NCI-H82 (cell line): ENCODE measurements at places on chromosomes 12 and 14.
A peak's percentile ranks its signal among the peaks of the same experiment; 100 is the strongest.

DNA sequence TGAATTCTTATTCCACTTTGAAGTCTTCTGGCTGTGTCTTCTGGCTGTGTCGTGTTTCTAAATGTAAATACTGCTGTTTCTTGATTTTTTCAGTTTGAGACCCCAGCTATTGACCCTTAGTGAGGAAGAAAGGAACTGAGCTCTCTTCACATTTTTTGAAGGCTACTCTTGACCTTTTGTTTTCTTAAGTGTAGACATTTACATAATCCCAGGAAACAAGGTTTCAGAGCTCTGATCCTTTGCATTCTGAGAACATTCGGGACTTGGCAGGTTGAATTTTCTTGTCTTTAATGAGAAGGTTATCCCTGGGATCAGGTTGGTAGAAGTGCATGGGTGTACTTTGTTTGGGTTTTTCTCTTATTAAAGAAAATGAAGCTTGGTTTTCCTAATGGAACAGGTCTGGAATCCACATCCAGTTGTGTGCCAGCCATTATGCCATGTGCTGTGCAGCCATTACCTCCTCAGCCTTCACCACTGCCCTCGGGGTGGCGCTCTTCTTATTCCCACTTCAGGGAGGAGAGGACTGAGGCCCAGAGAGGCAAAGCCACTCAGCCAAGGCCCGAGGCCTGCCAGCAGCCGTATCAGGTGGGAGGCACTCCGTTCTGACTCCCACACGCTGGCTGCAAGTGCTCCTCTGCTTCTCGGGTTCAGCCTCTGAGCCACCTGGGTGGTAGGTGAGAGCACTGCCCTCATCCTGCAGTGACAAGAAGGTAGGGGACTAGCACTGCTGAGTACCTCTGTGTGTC is 120.9 kb downstream of the BEGAIN start:
- no peak for DNase-seq

- no peak for DNase-seq
Measured at GRCh38 chr14:90870950-90871604, 54.8 kb upstream of the TTC7B start.

DNA sequence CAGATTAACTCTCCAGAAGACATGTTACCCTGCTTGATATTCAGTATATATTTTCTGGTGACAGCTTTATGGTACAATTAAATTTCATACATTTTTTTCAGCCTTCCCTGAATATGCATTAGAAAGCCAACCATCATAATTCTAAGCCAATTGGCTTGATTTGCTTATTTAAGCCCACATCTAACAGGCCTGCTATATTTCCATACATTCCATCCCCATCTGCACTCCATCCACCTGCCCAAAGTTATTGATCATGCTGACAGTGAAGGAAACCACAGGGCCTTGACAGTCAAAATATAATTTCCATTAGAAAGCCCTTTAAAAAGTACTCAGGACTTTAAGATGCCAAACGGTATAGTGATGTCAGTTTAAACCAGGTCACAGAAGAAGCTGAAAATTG is 164.3 kb downstream of the GXYLT1 start:
- DNase-seq = no peak

GRCh38 chr14:93073358-93073707 is 42.4 kb downstream of the ITPK1 start:
- no peak for DNase-seq

DNA sequence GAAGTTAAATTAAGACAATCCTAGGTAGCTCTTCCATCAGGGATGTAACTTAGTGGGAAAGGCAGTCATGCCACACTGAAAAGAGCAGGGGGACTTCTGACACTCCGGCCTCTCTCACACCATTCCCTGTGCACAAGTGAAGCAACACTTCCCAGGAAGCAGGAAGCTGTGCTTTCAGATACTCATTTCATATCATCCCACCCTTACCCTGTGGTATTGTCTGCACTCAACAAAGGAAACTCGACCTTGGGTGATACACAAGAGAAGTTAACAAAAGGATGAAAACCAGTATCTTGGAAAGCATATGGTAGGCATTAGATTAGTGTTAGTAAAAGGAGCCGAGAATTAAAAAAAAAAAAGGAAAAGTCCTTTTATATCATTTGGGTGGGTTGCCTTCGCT is 61.3 kb upstream of the MDM1 start:
- DNase-seq = no peak

DNA sequence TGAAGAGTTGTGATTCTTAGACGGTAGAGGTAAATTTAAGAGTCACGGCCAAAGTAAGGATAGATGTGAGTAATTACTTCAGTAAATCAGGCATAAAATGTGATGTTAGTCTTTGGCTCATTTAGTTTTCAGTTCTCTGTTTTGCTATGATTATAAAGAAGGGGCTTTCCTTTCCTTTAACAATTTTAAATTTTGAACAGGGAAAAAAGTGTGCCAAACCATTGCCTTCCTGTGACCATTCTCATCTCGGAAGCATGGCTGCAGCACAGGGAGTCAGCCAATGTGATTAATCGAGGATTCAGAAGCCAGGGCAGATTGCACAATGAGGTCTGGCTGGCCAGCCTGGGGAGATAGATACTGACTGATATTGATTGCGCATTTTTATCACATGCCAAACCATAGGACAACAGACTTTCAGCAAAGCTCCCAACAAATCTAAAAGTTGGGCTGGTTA is 480.2 kb upstream of the PRICKLE1 start:
- peak; percentile 2 for DNase-seq

DNA sequence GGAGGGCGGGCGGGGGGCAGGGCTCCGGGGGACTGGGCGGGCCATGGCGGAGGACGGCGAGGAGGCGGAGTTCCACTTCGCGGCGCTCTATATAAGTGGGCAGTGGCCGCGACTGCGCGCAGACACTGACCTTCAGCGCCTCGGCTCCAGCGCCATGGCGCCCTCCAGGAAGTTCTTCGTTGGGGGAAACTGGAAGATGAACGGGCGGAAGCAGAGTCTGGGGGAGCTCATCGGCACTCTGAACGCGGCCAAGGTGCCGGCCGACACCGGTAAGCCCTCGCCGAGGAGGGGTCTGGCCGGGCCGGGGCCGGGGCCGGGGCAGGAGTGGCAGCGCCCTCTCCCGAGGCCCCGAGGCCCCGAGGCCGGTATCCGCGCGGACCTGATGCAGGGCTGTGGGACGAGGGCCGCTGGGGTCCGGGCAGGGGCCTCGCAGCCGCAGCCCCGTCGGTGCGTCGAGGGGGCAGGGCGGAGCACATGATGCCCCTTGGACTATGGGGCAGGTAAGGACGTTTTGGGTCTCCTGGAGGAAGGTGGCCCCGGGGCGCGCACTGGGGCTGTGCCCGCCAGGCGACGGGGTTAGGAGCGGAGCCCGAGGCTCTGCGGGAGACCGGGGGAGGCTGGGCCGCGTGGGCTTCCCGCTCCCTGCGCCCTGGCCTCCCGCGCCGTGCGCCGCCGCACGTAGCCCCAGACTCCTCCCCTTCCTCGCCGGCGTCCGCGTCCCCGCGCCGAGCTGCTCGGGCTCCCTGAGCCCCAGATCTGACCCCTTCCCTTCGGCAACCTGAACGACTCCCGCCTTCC is at the start of gene TPI1:
Gene TPI1 (plus strand): TSS at position 119 of the 798 bp plus-strand sequence. CDS start 36 bp downstream, at position 155.
- DNase-seq = peak; percentile 88

GRCh38 chr14:100573757-100574641 is 13.2 kb downstream of the BEGAIN start:
- DNase-seq = no peak

- no peak for DNase-seq
Measured at GRCh38 chr14:98189062-98189461, 1082.9 kb downstream of the BCL11B start.

- no peak for DNase-seq
Measured at GRCh38 chr14:59175404-59175803, 13.1 kb upstream of the DAAM1 start.

DNA sequence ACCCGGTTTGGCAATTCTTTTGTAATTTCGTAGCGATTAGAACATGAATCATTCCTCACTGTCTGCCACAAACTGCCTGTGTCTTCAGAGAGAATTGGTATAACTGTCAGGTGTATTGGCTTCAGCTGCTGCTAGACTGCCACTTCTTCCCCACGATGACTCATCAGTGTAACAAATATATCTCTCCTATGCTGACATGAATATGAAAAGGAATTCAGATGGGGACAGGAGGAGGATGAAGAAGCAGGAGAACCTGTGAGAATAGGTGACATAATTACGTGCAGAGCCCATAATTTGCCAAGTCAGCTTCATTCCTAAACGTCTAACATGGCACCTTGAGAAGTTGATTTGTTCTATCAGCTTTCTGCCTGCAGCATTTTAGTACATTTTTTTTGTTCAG is 64.9 kb downstream of the FRMD6 start:
- DNase-seq = no peak
